ENCODE measurements at places on chromosomes 3 and 15.

GRCh38 chr3:35721628-35722027 is 82.3 kb downstream of the ARPP21 start:
- no peak for DNase-seq

DNA sequence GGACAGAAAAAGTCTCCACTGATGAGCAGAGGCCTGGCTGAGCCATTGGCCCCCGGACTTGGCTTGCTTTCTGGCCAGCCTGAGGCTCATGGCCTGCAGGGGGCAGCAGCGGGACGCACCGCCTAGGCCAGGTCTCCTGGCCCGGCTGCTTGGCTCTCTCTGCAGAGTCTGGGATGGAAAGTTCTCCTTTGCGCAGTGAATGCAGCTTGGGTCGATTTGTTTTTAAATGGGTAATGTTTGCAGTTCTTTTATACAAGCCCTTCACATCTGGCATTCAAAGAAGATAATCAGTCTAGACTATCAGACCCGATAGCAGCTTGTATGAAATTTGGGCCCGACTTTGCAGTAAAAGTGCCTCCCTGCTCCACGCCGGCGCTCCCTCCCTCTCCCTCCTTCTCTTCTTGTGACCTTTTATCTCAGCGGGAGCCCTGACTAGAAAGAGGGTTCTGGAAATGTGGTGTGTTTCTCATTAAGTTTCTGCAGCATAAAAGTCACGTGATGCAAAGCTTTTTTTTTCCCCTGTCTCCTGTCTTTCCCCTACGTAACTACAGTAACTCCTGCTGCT is 59.9 kb downstream of the ZNF621 start:
- DNase-seq, result peak; percentile 30

- no peak for DNase-seq
Measured at GRCh38 chr3:153573481-153573880, 411.5 kb downstream of the RAP2B start.

GRCh38 chr3:88713233-88713691 is 394.2 kb upstream of the EPHA3 start:
- DNase-seq, result no peak

DNA sequence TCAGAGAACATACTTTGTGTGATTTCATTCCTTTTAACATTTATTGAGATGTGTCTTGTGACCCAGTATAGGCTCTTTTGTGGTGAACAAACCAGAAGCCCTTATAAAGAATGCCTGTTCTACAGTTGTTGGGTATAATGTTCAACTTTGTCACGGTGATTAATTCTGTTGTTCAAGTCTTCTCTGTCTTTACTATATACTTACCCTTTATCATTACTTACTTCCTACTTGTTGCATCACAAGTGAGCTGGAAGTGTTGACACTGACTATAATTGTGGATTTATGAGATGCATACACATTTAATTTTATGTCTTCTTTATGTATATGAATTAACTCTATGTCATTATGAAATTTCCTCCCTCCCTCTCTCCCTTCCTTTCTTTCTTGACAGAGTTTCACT is 59.7 kb upstream of the TBL1XR1 start:
- DNase-seq, result no peak

DNA sequence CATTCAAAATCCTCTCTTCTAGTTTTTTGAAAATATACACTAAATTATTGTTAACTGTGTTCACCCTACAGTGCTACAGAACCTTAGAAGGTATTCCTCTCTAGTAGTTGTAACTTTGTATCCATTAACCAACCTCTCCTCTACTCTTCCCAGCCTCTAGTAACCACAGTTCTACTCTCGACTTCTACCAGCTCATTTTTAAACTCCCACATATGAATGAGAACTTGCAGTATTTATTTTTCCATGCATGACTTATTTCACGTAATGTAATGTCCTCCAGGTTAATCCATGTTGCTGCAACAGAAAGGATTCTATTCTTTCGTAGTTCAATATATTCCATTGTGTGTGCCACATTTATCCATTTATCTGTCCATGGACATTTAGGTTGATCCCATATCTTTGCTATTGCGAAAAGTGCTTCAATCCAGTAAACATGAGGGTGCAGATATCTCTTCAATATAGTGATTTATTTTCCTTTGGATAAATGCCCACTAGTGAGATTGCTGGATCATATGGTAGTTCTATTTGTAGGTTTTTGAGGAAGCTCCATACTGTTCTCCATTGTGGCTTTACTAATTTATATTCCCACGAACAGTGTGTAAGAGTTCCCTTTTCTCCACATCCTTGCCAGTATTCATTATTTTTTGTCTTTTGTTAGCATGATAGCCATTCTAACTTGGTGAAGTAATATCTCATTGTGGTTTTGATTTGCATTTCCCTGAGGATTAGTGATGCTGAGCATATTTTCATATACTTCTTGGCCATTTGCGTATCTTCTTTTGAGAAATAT is 113.7 kb upstream of the SMAD3 start:
- no peak for DNase-seq

DNA sequence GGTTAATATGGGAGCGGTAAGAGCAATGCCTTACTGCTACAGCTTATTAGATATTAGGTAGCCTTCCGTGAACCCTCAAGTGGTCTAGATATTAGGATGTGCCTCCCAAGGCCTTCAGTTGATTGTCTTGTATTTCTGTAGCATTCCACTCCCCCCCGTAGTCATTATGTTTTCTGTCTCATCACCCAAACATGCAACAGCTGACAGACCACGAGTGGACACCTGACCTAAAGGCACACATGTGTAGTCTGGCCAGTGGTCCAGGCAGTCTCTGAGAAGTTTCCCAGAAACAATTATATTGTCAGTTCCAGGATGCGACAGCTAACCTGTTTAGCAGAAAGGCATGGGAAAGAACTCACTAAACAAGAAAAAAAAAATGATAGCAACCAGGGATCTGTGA is 1000.9 kb downstream of the AGBL1 start:
- no peak for DNase-seq

GRCh38 chr3:123791417-123791816 is 92.7 kb downstream of the MYLK start:
- no peak for DNase-seq

DNA sequence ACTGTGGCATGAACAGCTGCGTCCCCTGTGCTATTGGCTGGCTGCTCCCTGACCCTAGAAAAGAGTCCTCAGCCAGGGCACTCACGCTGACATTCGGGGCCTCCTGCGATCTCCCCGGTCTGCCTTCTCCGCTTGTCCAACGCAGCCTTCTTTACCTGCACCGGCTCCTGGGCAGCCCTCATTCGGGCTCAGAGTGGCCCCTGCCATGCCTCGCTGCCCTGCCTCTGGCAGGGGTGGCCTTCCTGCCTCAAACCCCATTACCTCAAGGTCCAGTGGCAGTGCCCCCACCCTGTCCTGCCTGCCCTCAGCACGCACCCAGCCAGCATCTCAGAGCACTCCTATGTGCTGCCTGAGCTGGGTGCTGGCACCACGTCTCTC is 86.5 kb downstream of the TBC1D2B start:
- DNase-seq, result no peak

DNA sequence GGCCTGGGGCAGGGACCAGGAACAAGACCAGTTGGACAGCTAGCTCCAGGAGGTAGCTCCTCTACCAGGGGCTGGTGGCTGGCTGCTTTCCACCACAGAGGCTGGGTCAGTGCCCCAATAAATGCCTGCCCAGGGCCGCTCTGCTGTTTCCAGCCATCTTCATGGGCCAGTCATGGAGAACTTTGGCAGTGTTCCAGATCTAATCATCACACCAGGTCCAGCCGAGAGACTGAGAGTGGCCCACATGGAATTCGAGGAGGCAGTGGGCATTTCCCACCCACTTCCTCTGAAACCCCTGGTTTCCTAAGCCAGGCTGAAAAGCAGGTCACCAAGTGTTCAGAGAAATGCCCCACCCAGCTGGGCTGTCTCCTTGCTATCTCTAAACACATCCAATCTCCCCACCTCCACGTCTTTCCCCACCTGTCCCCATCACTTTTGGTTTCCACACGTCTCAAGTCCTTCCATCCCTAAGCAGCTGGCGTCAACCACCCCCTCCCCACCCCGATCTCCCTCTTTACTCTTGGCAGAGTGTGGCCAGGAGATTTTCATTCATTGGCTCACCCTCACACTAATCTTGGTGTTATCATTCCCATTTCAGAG is 190.0 kb upstream of the LINGO1 start:
- no peak for DNase-seq

- no peak for DNase-seq
Measured at GRCh38 chr15:101022306-101022705, 103.1 kb downstream of the LRRK1 start.

DNA sequence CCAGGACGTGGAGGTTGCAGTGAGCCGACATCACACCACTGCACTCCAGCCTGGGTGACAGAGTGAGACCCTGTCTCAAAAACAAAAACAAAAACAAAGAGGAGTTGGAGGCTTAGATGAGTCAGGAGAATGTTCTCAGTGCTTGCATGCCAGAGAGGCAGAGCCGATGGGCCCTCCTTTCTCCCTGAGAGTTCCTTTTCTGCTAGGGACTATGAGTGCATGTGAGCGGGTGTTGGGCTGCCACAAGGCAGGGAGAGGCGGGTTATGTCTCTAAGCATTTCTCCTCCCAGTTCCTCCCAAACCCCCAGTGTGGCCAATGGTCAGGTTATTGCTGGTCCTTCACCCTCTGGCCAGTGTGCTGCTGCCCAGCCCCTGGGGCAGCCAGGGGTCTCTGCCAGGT is 45.1 kb downstream of the RTP1 start:
- no peak for DNase-seq

DNA sequence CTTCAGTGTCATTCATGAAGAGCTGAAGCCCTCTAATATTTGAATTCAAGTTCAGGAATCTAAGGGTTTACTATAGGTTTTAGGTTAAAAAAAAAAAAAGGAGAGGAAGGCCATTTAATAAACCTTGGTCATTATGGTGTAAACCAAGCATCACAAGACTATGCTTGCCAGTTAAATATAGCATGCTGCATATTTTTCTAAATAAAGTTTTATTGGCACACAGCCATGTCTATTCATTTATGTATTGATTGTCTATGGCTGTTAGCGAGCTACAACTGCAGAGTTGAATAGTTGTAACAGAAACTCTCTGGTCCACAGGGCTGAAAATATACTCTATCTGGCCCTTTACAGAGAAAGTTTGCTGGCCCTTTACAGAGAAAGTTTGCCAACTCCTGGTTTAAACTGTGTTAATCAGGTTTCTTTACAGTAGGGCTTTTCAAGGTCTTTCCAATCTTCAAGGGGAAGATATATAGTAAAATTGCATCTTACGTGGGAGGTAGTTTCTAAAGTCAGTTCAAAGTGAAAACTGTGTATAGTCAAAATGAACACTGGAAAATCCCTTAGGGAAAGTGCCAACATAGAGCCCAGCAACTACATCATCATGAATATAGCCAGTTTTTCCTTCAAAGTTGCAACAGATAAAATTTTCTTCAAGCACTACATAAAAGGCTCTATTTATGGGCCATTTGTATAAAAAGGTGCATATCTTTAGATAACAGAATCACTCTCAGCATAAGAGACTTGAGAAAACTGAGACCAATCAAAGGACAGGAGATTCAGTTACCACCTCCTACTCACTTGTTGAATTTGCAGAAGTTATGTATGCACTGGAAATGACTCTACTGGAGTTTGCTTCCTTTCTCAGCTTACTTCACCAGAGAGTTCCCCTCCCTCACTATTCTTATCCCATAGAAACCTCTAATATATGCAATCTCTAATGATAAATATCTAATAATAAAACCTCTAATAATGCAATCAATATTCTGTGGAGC is 49.7 kb upstream of the FRMD4B start:
- DNase-seq, result no peak

DNA sequence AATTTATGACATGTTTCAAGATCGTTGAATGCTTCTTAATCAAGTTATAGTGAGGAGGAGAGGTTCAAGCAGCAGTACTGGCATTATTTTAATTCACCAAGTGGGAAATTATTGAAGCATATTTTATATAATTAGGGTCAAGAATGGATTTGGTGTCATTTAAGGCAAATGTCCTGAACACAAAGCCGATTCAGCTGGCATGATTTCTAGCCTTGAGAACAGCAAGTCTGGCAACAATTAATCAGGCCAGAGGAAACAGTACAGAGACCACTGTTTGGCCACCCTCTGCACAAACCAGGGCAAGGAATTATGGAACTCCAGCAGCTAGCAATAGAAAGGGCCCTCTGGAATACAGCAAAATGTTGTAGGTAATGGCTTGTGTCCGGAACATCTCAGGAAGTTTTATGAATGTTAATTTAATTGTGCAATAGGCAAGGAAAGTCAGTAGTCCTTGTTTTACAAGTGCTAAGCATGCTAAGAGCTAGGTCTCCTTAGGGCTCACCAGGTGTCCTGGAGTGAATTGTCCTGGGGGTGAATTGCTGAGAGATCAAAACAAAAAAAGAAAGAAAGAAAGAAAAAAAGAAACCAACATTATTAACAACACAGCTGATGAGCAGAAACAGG is 38.7 kb upstream of the SNRK start:
- DNase-seq, result no peak

DNA sequence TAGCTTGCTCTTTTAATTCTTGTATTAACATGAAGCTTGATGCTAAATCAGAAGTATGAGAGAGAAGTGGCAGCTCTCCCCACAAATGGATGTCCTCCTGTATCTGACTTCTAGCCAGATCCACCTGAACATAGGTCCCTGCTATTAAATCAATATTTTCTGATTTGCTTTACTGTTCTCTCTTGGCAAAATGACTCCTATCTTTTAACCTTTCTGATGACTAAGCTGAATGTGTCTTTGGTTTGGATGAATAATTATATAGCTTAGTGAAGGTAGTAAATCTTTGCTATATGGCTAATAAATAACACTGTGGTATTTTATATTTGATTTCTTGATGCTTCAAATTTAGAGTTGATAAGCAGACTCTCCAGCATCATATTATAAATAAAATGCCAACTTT is 28.3 kb upstream of the ARL14 start:
- no peak for DNase-seq

GRCh38 chr3:164094546-164094945 is 983.8 kb downstream of the SI start:
- no peak for DNase-seq

DNA sequence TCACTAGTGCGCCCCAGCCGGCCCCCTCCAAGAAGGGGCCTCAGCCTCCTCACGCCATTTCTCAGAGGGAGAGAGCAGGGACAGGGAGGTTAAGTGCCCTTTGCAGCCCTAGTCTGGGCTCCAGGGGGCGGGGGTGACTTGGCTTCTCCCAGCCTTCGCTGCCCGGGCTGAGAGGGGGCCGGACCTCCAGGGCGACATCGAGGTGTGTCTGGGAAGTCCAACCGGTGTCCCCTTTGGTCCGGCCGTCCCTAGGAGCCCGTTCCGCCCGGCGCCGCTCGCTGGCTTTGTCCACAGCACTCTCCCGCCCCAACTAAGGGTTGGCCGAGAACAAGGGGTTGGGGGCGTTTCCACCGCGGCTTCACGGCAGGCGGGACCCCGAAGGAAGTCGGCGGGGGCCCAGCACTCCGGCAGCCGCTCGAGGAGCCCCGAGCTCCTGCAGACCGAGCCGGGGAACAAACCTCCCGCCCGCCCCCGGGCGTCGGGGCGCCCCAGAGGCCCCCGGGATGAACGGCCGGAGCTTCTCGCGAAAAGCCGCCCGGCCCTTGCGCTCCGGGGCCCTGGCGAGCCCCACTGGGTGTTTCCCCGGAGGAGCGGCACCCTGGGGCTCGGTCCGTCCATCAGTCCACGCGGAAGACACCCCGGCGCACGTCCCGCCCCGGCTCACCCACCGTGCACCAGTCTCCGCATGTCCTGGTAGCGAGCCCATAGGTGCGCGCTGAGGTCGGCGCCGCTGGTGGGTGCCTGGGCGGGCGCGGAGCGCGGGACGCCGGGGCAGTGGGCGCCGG is 627 bp downstream of the NT5DC2 start:
- no peak for DNase-seq

- DNase-seq, result no peak
Measured at GRCh38 chr3:174441588-174442301, 417.4 kb upstream of the NAALADL2 start.

GRCh38 chr15:53009093-53009492 is 219.0 kb upstream of the ONECUT1 start:
- no peak for DNase-seq

GRCh38 chr3:45994419-45995235 is 997 bp downstream of the FYCO1 start:
- DNase-seq, result no peak
